Upper lobe of right lung (tissue), 1 donor: ENCODE measurements at places on chromosomes 4 and X. TPM values are rescaled to one million over a fixed set of nuclear protein-coding genes. Genes with fewer than 3 reads are reported as not detected.

AMOT gene
- 14.7 TPM for total RNA-seq

GRCh38 chr4:87310691-87311335 is 11.9 kb downstream of the HSD17B13 start:
- no peak for DNase-seq

GRCh38 chrX:117641913-117642656 is 474.5 kb downstream of the KLHL13 start:
- DNase-seq: no peak

- DNase-seq: no peak
These were observed 339.9 kb downstream of the HNRNPD start for GRCh38 chr4:82033862-82034261.

DNA sequence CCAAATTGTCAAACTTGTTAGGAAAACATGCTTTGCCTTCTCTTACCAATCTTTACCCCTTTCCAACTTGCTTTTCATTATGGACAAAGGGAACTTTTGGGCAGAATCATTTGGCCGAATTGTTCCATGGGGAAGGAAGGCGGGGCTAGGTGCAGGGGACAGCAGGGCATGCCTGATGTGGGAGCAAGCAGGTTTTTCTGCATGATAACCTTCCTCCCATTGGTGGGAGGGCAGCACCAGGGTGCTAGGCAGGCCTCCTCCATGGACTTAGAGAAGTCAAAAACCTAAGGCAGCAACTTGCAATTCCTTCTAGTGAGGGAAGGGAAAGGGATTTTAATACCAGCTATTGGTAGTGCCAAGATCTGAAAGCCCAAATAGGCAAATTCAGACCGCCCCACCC is 260.5 kb downstream of the MAPK10 start:
- no peak for DNase-seq

MAD2L1 gene
- 0.90 TPM for total RNA-seq

GRCh38 chrX:110175146-110175545 is 142.7 kb downstream of the AMMECR1 start:
- peak; percentile 59 for DNase-seq

DNA sequence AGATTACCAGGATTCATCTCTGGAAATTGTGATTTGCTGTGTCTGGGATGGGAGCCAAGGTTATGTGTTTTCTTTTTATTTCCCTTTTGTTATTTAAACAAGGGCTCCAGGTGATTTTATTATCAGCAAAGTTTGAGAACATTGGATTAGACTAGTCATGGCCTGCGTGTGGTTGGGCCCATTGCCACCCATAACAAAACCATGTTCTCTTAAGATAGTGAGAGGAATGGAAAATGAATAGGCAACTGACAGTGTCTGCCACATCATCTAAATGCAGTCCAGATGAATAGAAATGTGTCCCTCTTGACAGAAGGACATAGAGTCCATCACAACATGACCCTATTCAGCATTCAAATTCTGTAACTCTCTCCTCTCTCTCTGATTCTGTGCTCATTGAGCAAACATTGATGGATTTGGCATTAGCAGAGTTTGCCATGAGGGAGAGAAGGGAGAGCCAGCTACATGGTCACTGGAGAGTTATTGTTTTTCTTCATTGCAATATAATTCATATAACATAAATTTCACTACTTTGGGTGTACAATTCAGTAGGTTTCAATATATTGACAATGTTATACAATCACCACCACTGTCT is 11.7 kb downstream of the XK start:
- DNase-seq: no peak

BMPR1B gene
- total RNA-seq: 3.0 TPM

SLC35A2 gene
- total RNA-seq: 22.6 TPM

DNA sequence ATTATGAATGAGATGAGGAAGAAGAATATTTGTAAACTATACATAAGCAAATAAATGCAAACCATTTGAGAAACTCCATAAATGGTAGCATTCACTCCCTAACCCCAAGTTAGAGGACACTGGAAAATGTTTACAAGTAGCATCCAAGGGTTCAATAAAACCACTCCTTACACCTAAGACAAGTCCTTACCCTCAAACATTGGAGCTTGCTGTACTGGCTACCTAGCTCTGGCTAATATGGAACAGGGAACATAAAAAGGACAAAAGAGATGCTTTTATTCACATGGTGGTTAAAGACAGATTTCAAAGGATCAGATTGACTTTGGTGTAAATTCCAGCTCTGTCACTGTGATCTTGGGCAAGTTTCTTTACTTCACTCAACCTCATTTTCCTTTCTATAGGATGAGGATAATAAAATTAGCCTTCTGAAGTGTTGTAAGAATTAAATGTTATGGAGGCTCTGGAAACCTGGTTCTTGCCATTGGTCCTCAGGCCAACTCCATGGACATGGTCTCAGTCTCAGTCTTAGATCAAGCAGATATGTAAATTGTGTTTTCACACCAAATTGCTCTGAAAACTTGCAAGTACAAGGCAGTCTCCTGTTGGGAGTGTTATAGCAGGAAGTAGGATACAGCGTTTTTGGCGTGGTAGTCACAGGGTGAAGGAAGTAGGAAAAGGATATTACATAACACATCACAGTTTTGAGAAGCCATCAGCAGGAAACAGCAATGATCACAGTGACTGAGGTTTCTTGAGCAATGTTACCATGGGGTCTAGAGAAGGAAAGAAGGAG is 3.3 kb downstream of the CXCL1 start:
- no peak for DNase-seq

UXT gene
- total RNA-seq: 77.5 TPM

- peak; percentile 81 for DNase-seq
These were observed 578 bp upstream of the SEL1L3 start for GRCh38 chr4:25863347-25863784.

DNA sequence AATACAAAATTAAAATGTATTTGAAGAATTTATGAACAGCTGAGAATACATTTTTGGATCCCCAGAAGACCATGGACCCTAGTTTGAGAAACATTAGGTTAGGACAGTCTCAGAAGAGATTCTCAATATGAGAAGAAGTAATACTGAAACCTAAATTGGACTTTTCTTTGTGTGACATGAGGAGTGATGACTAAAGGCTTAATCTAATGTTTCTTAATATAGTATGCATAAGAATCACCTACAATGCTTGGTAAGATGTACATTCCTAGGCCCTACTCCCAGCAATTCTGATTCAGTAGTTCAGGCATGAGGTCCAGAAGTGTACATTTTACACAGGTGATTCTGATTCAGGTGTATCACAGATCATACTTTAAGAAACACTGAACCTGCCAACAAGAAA is 31.6 kb upstream of the HUWE1 start:
- no peak for DNase-seq

DNA sequence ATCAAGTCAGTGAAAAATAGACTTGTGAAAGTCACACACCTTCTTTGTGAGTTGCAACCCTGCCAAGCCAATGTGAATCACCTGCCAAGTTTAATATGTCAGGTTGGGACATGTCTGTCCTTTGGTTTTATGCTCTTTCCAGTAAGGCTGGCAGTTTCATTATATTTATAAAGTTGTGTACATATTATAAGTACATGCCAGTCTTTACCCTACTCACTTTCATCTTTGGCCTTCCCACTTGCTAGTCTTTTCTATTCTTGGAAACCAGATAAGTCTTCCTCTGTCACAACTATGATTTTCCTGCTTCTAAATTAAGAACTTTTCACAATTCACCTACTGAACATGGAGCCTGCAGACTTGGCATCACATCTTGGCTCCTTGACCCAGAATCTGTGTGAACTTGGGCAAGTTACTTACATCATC is 680.7 kb upstream of the BOD1L1 start:
- DNase-seq: no peak

GRCh38 chr4:70984589-70984988 is 8.9 kb upstream of the DCK start:
- no peak for DNase-seq

GRCh38 chrX:129360175-129360574 is 163.1 kb downstream of the SMARCA1 start:
- no peak for DNase-seq

DNA sequence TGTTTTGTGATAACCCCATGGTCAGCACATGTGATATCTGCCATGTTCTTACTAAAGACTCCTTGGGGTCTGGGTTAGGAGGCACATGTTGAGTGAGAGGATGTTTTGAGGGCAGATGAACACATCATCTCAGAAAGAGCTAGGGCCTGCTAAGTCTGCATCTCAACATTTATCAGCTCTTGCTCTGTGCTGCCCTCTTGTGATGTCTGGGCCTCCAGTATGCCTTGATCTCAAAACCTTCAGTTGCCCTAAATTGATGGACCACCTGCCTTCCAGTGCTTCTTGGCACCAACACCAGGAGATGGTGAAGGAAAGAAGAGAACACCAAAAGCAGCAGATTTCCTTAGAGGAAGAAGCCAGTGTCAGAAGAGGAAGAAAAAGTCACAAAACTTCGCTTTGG is 22.5 kb downstream of the MID1 start:
- DNase-seq: no peak

CT45A8 gene
- total RNA-seq: not detected

PSAPL1 gene
- 0.14 TPM for total RNA-seq
